Naive thymus-derived CD4-positive, alpha-beta T cell (primary cell): ENCODE measurements at places on chromosomes 6 and 20. TPM values are rescaled to one million over a fixed set of nuclear protein-coding genes. Genes with fewer than 3 reads are reported as not detected.

GRCh38 chr6:25913741-25914140 is 16.8 kb downstream of the SLC17A2 start:
- DNase-seq = no peak

- no peak for DNase-seq
Measured at GRCh38 chr20:51311636-51312479, 230.7 kb downstream of the NFATC2 start.

DNA sequence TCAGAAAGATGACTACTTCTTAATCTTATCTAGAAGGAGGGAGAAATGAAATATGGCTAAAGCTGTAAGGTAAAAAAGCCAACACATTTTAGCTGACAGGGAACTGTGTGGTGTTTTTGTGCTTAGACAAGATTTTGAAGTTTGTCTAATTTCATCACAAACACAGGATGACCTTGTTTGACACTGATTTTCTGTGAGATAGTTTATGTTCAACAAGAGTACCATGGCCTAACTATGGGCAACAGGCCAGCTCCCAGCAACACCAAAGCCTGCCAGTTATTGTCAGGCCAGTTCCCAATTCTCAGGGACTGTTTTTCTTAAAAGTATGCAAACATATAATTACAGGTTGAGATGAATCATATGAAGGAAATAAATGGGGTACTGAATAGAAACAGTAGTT is 5.5 kb upstream of the ABCF1 start:
- no peak for DNase-seq

- no peak for DNase-seq
Measured at GRCh38 chr6:15263780-15264374, 18.0 kb downstream of the JARID2 start.

- no peak for DNase-seq
Measured at GRCh38 chr6:38387461-38387860, 252.3 kb downstream of the BTBD9 start.

- no peak for DNase-seq
Measured at GRCh38 chr6:37938909-37939308, 119.4 kb downstream of the ZFAND3 start.

DNA sequence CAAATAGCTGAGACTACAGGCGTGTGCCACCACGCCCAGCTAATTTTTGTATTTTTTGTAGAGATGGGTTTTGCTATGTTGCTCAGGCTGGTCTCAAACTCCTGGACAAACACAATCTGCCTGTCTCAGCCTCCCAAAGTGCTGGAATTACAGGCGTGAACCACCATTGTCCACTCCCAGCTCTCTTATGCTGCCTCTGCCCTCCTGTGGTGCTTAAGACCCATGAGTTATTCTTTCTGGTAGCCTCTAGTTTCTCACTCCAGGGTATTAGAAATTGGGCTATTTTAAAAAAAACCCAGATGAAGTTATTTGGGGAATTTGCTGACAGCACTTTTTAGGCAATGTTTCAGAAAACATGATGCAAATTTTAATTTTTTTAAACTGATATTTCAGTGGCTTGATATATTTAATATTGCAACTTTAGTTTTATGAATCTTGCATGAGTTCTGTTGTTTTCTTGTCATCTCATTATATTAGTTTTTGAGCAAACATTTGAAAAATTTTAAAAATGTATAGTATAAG is 114.0 kb upstream of the FOXO3 start:
- DNase-seq = no peak

GRCh38 chr6:6085928-6086668 is 79.4 kb upstream of the NRN1 start:
- no peak for DNase-seq

DNA sequence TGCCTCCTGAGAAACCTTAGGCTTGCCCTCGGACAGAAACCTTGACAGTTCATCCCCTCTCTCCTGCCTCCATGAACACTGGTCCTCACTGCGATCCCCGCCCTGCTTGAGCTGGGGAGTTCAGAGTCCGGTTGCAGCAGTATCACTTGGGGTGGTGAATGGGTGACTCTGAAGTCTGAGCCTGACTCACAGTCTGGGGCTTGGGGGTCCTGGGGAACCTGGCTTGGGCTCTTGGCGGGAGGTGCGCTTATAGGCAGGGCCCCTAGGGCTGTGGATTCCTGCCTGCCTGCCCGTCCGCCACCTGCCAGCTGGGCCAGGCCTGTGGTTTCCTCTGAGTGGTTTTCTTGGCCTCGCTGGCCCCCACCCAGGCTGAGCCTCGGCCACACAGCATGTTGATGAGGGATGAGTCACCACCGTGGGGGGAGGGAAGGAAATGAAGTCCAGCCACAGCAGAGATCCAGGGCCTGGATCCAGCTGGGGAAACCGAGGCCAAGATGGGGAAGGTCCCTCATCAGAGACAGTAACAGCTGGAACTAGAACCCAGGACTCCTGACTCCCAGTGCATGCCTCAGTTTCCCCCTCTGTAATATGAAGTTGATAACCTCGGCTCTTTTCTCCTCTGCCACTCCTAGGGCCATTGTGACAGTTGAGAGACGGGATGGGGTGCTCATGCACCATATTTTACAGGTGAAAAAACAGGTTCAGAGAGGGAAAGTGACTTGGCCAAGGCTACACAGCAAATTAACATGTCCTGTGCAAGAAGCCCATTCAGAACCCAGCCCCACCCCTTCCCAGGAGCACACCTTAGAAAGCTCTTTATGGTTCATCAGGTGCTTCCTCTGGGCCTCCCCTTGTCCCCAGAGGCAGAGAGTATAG is 9.2 kb downstream of the FOXS1 start:
- no peak for DNase-seq

GRCh38 chr6:16397623-16398022 is 159.2 kb downstream of the GMPR start:
- DNase-seq = no peak

DNA sequence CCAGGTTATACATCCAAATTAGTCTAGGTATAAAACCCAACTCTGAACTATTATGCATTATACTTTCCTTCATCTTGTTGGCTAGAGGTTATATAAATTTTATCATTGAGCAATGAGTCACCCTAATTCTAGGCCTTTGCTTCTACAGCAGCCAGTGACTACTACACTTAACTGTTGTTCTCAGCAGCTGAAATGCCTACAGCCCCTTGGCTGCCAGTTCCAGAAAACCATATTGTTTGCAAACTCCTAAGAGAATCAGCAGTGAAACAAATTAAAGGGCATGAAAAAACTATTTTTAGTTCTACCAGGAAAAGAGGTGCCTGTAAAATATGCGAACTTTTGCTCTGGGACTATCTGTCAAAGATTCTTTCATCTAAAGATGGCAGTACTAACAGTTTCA is 292.8 kb downstream of the FRK start:
- no peak for DNase-seq

DNA sequence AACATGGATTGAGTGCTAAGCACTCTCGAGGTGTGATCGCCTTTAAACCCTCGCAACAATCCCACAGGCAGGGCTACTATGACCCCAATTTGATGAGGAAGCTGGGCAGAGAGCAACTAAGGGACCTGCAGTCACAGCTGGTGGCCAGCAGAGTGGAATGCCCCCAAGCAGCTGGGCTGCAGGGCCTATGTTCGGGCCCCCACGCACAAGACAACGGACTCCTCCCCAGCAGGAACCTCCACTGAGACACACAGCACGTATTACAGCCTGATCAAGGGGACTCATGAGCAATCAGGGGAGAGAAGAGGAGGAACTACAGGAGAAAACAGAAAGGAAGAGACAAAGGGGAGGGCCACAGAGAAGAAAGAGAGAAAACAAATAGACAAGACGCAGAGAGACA is 21.7 kb downstream of the CST7 start:
- DNase-seq = no peak

DNA sequence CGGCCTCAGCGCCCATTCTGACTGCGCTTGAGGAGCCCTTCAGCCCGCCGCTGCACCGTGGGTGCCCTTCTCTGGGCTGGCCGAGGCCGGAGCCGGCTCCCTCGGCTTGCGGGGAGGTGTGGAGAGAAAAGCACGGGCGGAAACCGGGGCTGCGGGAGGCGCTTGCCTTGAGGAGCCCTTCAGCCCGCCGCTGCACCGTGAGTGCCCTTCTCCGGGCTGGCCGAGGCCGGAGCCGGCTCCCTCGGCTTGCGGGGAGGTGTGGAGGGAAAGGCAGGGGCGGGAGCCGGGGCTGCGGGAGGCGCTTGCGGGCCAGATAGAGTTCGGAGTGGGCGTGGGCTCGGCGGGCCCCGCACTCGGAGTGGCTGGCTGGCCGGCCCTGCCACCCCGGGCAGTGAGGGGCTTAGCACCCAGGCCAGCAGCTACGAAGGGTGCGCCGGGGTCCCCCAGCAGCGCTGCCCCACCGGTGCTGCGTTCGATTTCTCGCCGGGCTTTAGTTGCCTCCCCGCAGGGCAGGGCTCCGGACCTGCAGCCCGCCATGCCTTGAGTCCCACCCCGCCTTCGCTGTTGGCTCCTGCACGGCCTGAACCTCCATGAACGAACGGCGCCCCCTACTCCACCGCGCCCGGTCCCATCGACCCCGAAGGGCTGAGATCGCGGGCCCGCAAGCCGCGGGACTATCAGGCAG is 45.7 kb upstream of the MCUR1 start:
- DNase-seq = no peak

GRCh38 chr20:40323361-40323794 is 365.7 kb downstream of the MAFB start:
- DNase-seq = no peak

- DNase-seq = no peak
Measured at GRCh38 chr20:45971425-45971674, 653 bp downstream of the ZNF335 start.

DNA sequence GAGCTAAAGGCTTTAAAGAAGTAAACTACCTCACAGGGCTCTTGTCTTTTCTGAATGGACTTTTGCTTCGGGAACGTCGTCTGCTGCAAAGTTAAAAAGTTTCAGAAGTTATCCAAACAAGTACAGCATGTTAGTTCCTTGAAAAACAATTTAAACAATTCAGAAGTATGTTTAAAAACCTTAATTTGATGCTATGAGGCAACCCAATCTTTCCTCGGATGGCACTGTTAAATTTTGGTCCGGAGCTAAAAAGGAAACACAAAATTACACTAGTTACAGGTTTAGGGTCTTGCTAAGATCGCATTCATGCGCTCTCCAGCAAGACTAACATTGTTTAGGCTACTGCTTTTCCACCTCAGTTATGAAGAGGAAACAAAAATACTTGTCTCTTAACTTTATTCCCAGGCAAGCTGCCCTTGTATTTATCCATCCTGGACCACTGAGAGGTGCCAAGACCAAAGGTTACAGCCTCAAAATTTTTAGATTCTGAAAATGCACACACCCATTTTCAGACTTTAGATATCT is 12.7 kb downstream of the RBM39 start:
- no peak for DNase-seq

DNA sequence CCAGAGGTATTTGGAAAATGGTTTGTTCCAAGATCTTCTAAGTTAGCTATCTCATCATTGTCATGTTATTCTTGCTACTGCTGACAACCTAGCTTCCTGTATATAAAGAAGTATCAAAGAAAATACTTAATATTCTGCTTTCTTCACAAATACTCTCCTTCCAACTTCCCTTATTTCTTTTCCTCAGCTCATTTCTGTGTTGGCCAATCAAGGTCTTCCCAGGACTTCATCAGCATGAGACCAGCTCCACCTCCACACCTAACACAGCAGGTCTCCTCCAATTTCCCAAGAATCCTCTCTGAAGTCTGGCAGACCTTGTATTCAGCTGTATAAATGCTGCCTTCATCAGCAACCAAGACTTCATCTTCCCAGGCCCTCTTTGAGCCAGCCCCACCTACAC is 538.6 kb upstream of the JARID2 start:
- no peak for DNase-seq

DNA sequence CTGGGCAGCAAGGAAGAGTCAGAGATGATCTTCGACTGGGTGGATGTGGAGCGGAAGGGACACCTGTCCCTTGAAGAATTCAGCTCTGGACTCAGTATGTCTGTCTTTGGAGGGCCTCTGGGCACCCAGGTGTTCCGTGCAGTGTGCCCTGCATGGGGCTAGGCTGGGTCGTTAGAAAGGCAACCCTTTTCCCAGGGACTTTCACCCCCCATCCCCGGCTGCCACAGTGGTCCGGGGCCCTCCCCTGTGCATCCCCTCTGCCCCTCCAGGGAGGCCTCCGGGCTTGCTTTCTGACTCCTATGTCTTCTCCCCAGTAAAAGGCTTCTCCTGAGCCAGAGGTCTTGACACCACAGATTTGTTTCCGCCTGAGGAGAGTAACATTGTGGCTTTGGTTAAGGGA is 16.2 kb downstream of the RAB44 start:
- no peak for DNase-seq

- no peak for DNase-seq
Measured at GRCh38 chr6:85285114-85285513, 164.8 kb upstream of the NT5E start.

DNA sequence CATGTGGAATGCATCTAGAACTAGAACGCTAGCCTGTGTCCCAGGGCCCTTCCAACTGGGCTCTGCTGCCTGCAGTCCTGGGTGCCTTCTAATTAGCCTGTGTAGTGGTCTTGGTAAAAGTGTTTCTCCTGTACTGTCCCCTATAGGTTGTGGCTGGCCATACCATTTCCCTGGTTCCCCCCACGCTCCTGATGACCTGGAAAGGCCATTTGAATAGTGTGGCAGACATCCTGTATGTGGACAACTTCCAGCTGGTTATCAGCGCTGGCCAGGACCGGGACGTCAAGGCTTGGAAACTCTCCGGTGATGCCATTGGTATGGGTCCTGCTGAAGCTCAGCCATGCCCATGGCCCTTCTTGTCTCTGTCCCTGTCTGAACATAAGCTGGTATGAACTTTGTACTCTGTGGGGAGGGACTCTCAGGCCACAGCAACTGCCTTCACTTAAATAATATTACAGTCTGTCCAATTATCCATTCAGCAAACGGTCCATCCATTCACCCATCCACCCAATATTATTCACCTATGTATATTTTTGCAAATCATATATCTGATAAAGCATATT is 60.7 kb downstream of the SUN5 start:
- DNase-seq = no peak

DNA sequence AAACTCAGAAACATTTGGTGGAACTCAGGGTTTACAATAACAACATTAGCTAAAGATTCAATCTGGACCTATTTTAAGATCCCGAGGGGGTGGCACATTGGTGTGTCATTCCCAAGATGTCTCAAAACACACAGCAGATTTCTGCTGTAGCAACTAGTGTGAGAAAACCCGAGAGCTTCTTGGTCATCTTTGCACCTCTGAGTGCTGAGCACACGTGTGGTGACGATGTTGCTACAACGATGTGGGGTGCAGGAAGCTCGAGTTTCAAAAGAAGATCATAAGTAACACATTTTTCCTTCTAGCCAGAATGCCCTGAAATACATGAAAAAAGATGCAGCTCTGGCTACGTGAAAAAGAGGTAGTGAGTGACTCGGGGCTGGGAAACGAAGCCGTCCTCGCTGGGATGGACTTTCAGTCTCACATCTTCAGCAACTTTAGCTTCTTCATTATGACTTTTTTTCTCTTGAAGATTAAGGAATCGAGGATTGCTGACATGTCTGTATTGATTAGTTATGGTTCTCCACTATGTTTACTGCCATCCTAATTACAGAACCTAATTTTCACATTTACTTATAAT is 1.5 kb downstream of the RAMACL start:
- DNase-seq = no peak

GRCh38 chr6:37136821-37137200 is 33.1 kb upstream of the PIM1 start:
- DNase-seq = no peak

The TCP11 gene
- total RNA-seq = not detected in 2 replicates

The DEFB132 gene
- not detected for total RNA-seq

The VSTM2L gene
- total RNA-seq = not detected

The TRIM31 gene
- not detected for total RNA-seq

The SLC12A5 gene
- not detected for total RNA-seq

The F13A1 gene
- total RNA-seq = 42.2 TPM

The INSM1 gene
- total RNA-seq = not detected

The TMEM239 gene
- total RNA-seq = not detected

The HSF2 gene
- 26.5 TPM for total RNA-seq

The ADRM1 gene
- total RNA-seq = 51.3 TPM

The TGM2 gene
- total RNA-seq = 0.16 TPM
